ENCODE measurements at places on chromosomes 3 and 15.
A peak's percentile ranks its signal among the peaks of the same experiment; 100 is the strongest.

- H3K27ac ChIP-seq = peak overlapping the region; percentile 93
- H3K27me3 ChIP-seq = no peaks in the 10 kb centered on the region
- no peaks in the 10 kb centered on the region for H3K36me3 ChIP-seq
- peak overlapping the region; percentile 34 for H3K4me3 ChIP-seq
These were observed 20.4 kb downstream of the COLQ start for GRCh38 chr3:15501126-15501525.

DNA sequence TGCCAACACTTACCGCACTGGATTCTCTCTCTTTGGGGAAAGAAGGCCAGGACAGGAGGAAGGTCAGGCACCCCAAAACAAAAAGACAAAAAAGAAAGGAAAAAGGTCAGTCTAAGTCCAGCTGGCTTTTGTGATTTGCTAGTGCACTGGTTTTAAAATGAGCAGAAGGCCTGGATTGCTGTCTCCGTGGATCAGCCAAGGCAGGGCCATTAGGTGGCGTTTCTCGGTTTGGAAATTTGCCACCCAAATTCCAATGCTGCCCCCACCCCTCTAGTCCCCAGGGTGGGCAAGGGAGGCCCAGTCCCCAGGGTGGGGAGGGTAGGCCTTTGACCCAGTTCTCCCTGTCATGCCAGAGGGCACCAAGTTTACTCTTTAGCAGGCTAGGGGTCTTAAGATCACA lies 33.3 kb downstream of the TLE3 start:
- H3K27me3 ChIP-seq = no peaks in the 10 kb centered on the region
- H3K4me3 ChIP-seq = no peak overlapping the region
- H3K4me1 ChIP-seq = peaks cover 20% of the 10 kb centered on the region
- no peak for DNase-seq
- H3K27ac ChIP-seq = no peak overlapping the region

GRCh38 chr3:148865049-148865448 lies at the start of gene CPA3:
Gene CPA3 (plus strand): TSS chr3:148865296. CDS start chr3:148865308, 12 bp downstream.
- no peaks in the 10 kb centered on the region for H3K4me1 ChIP-seq
- peaks cover 64% of the 10 kb centered on the region for H3K27me3 ChIP-seq
- H3K4me3 ChIP-seq = no peak within 1 kb of the TSS
- DNase-seq = no peak

DNA sequence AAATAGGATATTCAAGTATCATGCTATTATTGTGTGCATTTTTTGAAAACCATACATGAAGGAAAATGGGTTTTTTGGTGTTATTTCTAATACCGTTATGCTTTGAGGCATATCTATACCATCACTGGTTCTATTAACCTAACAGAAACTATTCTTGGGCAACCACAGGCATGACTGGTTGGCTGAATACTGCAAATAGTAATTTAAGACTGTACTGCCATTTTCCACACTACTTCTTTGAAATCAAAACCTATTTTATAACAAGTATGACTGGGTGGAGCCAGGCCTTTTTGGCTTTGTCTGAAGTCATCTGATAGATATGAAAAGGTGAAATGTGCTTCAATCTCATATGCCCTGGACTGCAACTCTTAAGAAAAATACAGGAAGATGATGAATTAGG lies 115.1 kb downstream of the ULK4 start:
- no peak for DNase-seq
- H3K4me1 ChIP-seq = peaks cover 12% of the 10 kb centered on the region
- H3K27ac ChIP-seq = no peak overlapping the region
- H3K36me3 ChIP-seq = peaks cover 3% of the 10 kb centered on the region

DNA sequence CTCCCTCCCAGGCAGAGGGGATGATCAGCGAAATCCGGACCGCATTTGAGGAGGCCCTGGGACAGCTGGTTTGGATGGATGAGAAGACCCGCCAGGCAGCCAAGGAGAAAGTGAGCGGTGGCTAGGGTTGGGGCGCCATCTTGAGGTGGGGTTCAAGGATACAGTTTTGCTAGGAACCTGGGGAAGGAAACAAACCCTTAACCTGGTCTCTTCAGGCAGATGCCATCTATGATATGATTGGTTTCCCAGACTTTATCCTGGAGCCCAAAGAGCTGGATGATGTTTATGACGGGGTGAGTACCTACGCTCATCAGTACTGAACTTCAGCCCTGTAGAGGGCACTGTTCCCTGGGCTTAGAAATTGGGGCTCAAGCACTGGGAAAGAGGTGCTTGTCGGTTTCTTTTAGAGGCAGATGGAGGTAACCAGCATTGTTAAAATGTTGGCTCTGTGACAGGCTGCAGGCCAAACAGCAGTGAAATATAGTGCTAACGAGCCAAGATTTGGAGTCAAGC lies 9.6 kb upstream of the PSMD2 start:
- H3K4me3 ChIP-seq = no peak overlapping the region
- peak; percentile 46 for DNase-seq
- H3K27me3 ChIP-seq = peaks cover 60% of the 10 kb centered on the region
- H3K27ac ChIP-seq = no peak overlapping the region

DNA sequence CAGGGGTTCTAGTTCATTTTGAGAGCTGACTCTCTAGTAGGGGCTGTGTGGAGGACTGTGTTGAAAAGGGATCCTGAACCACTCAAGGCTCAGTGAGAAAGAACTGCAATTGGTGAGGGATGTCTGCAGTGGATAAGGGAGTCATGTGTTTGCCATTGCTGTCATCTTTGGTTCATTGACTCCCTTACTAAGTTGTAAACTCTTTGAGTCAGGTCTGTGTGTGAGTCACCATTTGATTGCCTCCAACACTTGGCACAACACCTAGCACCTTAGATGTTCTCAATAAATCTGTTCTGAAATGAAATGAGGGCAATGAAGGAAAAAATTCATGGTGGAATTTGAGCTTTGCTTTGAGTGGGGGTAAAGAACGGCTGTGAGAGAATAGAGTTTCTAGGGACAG lies 51.7 kb downstream of the PLS1 start:
- no peaks in the 10 kb centered on the region for H3K36me3 ChIP-seq
- H3K27ac ChIP-seq = no peak overlapping the region
- H3K4me1 ChIP-seq = no peaks in the 10 kb centered on the region
- no peak for DNase-seq
